ENCODE measurements at places on chromosomes 6 and 20. TPM values are rescaled to one million over a fixed set of nuclear protein-coding genes. Genes with fewer than 3 reads are reported as not detected.
A peak's percentile ranks its signal among the peaks of the same experiment; 100 is the strongest.

DNA sequence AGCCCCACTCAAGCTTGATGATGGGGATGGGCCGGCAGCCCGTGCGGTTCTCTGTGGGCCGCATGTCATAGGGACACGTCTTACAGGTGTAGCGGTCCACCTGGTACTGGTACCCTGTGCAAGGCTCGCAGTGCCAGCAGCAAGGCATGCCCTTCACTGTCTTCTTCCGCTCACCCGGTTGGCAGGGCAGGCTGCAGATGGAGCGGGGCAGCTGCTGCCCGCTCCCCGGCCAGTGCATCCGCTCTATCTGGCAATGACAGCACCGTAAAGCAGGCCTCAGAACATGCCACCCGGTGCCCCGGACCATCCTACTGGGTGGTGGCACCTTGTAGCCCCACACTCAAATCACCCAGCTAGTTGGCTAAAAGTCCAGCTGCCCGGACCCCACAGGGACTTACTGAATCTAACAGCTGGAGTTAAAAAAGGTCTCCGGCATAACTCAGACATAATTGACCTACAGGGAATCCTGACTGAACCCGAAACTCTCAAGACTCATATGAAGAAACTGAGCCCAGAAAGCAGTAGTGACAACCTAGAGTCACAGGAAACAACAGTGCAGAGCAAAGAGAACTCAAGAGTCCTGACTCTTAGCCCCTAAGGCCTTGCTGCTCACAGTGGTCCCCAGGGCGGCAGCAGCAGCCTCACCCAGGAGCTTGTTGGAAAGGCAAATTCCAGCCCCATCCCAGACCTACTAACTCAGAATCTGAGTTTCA lies 109.4 kb downstream of the GRM4 start:
- DNase-seq = no peak

DNA sequence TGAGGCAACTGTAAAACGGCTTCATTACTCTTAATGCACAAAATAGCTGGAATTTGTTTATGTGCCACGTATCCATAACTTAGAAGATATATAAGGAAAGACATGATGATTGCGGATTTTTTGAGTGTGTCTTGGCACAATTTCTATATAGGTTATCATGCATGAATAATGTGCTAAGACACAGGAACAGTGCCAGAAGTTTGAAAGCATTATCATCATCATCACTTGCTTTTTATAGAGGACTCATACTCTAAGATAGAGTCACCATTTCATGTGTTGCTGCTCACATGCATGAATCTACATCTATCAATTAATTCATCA lies 113.4 kb downstream of the ELOVL4 start:
- no peak for DNase-seq

DNA sequence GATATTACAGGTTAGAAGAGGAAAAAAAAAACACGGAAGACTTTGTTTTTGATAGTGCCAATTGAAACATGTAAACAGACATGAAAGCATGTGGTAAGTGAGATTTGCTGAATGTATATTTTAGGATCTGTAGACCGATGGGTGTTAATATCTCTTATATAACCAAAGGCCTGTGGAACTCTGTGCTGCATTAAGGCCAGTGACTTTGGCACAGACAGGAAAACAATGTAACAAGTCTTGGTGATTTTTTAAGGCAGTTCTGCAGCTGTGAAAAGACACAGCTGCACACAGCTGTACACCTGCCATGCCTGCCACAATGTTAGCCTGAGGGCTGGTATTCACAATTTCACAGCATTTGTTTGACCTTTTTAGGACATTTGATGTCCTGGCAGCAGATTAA lies 6.1 kb downstream of the SOBP start:
- no peak for DNase-seq

DNA sequence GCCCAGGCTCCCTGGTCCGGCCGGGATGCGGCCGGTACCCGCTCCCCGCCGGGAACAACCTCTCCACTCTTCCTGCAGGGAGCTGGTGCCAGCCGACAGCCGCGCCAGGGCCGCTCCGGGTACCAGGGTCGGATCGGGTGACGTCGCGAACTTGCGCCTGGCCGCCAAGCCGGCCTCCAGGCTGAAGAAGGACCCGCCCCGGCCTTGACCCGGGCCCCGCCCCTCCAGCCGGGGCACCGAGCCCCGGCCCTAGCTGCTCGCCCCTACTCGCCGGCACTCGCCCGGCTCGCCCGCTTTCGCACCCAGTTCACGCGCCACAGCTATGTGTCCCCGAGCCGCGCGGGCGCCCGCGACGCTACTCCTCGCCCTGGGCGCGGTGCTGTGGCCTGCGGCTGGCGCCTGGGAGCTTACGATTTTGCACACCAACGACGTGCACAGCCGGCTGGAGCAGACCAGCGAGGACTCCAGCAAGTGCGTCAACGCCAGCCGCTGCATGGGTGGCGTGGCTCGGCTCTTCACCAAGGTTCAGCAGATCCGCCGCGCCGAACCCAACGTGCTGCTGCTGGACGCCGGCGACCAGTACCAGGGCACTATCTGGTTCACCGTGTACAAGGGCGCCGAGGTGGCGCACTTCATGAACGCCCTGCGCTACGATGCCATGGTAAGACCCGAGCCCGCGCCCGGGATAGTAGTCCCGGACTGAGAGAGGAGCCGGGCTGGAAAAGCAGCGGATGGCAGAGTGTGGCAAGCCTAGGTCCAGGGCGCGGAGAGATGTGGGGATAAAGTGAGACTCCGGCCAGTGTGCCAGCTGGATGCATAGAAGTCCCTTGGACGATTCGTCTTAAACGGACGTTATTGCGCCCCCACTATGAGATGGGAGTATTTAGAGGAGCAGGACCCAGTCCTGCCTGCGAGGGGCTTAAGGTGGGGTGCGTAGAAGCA lies at the start of gene NT5E:
Gene NT5E (plus strand): TSS at position 266 of the 942 bp plus-strand sequence. CDS start 57 bp downstream, at position 323.
- DNase-seq = peak; percentile 87

- DNase-seq = no peak
Observed at GRCh38 chr6:164227952-164228522, 813.5 kb downstream of the QKI start.

The PHF20 gene
- 49.7 TPM for total RNA-seq

The ENPP5 gene
- 0.14 TPM for total RNA-seq

The BCAS1 gene
- not detected for total RNA-seq

The MOXD1 gene
- 20.8 TPM for total RNA-seq

The TRAPPC3L gene
- not detected for total RNA-seq
